Thoracic aorta (tissue), 2 donors: ENCODE measurements at places on chromosomes 1 and 21.

DNA sequence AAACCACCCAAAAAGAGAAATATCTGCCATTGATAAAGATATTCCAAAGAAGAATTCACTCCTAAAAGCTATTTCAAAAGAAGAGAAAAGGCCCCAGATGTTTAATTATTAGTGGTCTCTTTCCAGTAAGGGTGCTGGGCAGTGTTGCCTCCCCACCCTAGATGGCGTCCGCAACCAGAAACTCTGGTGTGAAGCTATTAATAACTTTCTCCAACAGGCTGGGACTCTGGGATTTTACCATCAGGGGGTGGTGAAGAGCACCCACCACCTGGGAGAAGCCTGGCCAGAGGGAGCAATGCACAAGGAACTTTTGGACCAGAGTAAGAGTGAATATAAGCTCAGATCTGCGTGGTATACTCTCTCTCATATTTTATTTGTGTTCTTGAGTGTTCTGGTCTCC lies 115.4 kb upstream of the TIAM1 start:
- no peak for DNase-seq
- no peaks in the 10 kb centered on the region for H3K27me3 ChIP-seq
- no peak overlapping the region for H3K4me3 ChIP-seq
- no peaks in the 10 kb centered on the region for H3K4me1 ChIP-seq
- no peaks in the 10 kb centered on the region for H3K36me3 ChIP-seq
- H3K27ac ChIP-seq, result no peak overlapping the region

GRCh38 chr1:8878448-8878697 lies at the start of gene ENO1:
Gene ENO1 (minus strand): TSS chr1:8878686. CDS start chr1:8874908, 3,778 bp downstream.
- peaks cover 43% of the 10 kb centered on the region for H3K4me1 ChIP-seq
- no peak for DNase-seq
- H3K4me3 ChIP-seq, result peak within 1 kb of the TSS; percentile 97
- H3K27ac ChIP-seq, result peak within 1 kb of the TSS; percentile 99
- peaks cover 5% of the 10 kb centered on the region for H3K36me3 ChIP-seq
- no peaks in the 10 kb centered on the region for H3K27me3 ChIP-seq

DNA sequence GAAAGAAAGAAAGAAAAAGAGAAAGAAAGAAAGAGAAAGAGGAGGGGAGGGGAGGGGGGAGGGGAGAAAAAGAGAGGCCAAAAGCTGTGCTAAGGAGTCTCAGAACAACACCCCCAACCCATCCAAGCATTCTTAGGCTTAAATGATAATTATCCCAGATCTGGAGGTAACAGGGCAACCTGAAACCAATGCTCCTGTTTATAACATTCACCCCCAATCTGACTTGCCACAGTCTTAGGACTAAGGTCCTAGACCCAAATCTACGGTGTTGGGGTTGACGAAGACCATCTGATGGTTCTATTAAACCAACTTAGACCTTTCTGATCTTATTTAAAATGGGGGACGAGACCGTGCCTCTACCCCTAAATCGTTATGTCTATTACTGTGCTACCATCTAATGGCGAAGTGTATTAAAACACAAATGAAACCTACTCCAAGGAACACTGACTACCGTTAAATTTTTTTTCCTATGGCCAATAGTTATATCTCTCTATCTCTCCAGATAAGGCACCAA lies 119.3 kb upstream of the CDC42BPA start:
- H3K4me3 ChIP-seq, result peak overlapping the region; percentile 71
- H3K4me1 ChIP-seq, result peaks cover 17% of the 10 kb centered on the region
- H3K27me3 ChIP-seq, result no peaks in the 10 kb centered on the region

- DNase-seq, result peak; percentile 21
- no peaks in the 10 kb centered on the region for H3K4me1 ChIP-seq
- H3K4me3 ChIP-seq, result no peak overlapping the region
These were observed 45.3 kb upstream of the CTBS start for GRCh38 chr1:84619383-84620102.

DNA sequence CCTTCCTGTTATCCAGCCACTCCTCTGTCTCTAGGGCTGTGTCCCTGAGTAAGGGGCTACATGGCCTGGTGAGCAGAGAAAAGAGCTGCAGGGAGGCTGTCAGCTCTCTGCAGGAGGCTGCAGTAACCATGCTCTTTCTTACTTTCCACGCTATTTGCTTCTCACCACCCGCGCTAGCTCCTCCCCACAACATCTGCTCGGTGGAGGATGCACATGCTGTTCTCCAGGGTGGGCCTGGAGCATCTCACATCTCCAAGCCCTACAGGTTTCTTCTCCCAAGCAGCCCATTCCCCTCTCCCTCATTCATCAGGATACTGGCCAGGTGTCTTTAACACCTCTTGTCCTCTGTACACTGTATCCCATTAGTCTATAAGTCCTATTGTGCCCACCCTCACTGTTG lies 103.8 kb downstream of the IER5 start:
- H3K4me1 ChIP-seq, result peaks cover 4% of the 10 kb centered on the region
- no peaks in the 10 kb centered on the region for H3K27me3 ChIP-seq
- H3K4me3 ChIP-seq, result no peak overlapping the region
- DNase-seq, result no peak
- no peaks in the 10 kb centered on the region for H3K36me3 ChIP-seq
- no peak overlapping the region for H3K27ac ChIP-seq

DNA sequence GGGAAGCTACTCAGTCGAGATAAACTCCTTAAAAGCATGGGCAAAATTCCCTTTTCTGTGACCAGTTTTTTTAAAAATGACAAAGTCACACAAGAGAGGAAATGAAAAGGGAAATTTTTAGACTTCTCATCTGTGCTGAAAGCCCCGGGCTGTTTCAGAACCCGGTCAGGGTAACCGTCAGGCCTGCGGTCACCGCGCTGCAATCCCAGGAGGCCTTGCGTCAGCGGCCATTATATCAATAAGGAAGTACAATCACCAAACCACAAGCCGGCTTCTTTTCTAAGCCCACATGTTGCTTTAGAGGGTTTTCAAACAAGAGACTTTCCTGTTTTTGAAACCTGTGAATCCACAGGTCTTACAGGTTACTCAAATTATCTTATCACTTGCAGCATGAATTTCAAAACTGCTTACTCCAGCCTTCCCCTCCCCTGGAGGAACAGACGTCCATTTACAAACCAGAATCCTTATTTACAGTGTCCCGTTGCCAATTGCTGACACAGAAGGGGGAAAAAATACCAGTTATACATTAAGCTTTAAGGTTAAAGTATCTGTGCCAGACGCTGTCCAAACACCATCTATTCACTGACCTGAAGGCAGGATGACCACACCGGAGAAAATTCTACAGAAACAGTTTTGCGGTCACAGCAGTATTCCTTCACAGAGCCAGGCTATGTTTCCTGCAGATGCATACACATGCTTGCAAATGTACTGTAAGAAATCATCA lies 165.3 kb downstream of the TOMM20 start:
- H3K4me3 ChIP-seq, result peak overlapping the region; percentile 47
- H3K36me3 ChIP-seq, result no peaks in the 10 kb centered on the region
- H3K27me3 ChIP-seq, result no peaks in the 10 kb centered on the region

- no peak for DNase-seq
- peaks cover 62% of the 10 kb centered on the region for H3K4me1 ChIP-seq
- H3K4me3 ChIP-seq, result no peak overlapping the region
- H3K36me3 ChIP-seq, result no peaks in the 10 kb centered on the region
- H3K27ac ChIP-seq, result peak overlapping the region; percentile 17
These were observed 29.3 kb upstream of the MAN1C1 start for GRCh38 chr1:25587290-25587689.

GRCh38 chr21:33312121-33312520 lies 12.6 kb upstream of the IFNAR1 start:
- no peak overlapping the region for H3K27ac ChIP-seq
- no peak overlapping the region for H3K4me3 ChIP-seq
- no peaks in the 10 kb centered on the region for H3K27me3 ChIP-seq
- no peak for DNase-seq
- H3K4me1 ChIP-seq, result no peaks in the 10 kb centered on the region
- H3K36me3 ChIP-seq, result no peaks in the 10 kb centered on the region

GRCh38 chr1:32249831-32250525 lies 1.1 kb upstream of the LCK start:
- H3K36me3 ChIP-seq, result no peaks in the 10 kb centered on the region
- H3K27ac ChIP-seq, result no peak overlapping the region
- H3K4me1 ChIP-seq, result peaks cover 6% of the 10 kb centered on the region

DNA sequence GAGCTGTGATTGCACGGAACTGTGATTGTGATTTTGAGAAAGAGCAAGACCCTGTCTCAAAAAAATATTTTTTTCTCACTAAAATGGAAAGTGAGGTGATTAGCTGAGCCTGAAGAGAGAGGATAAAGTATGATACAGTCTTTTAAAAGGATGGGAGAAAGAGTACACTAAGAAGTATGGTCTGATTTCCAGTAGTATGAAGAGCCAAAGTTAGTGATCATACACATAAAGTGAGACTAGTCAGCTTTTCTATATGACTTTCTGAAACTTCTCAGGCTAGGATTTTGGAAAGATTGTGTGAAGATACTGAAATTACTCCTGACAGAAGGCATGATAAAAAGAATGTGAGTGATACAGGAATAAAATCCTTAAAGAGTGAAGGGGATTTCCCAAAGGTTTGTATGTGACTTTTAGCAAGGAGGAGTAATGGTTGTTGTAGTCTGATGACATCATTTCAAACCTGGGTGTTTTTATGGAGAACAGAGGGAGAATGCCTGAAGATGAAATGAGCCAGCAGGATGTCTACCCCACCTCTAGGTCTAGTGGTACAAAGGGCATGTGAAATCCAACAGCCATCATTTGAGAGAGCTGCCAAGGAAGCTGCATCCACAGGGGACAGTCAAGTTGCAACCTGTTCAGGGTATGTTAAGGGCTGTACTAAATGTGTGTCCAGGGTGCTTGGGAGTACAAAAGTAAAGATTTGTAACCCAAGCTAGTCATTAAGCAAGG lies 157.7 kb downstream of the PIK3R3 start:
- DNase-seq, result no peak
- H3K4me1 ChIP-seq, result no peaks in the 10 kb centered on the region
- H3K27ac ChIP-seq, result no peak overlapping the region
- no peaks in the 10 kb centered on the region for H3K27me3 ChIP-seq
- peaks cover 3% of the 10 kb centered on the region for H3K36me3 ChIP-seq

- H3K4me3 ChIP-seq, result no peak overlapping the region
- no peaks in the 10 kb centered on the region for H3K4me1 ChIP-seq
- H3K36me3 ChIP-seq, result no peaks in the 10 kb centered on the region
- no peak overlapping the region for H3K27ac ChIP-seq
These were observed 42.2 kb upstream of the TNFSF4 start for GRCh38 chr1:173249349-173249748.

- H3K4me1 ChIP-seq, result peaks cover 44% of the 10 kb centered on the region
- H3K36me3 ChIP-seq, result no peaks in the 10 kb centered on the region
- H3K4me3 ChIP-seq, result peak overlapping the region; percentile 34
- DNase-seq, result no peak
- H3K27me3 ChIP-seq, result no peaks in the 10 kb centered on the region
These were observed 30.1 kb downstream of the SGIP1 start for GRCh38 chr1:66563941-66564630.

DNA sequence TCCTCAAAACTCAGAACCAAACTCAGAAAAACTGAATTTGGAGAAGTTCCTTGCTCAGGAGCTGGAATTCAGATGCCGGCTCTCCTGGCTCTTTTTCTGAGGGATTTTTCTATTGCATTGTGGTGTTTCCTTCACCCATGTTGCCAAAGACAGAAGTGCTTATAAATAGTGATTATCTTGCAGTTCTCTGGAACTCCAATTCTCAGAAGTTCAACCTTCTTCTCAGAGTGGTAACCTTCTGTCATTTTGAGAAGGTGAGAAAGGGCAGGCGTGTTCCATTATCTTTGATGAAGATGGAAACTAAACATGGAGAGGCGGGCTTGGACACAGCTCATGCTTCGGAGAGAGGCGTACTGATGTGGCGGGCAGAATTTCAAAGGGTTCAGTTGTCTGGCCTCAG lies 12.4 kb upstream of the ETV3 start:
- no peaks in the 10 kb centered on the region for H3K36me3 ChIP-seq
- no peak overlapping the region for H3K4me3 ChIP-seq
- no peaks in the 10 kb centered on the region for H3K4me1 ChIP-seq
- H3K27me3 ChIP-seq, result no peaks in the 10 kb centered on the region
- no peak for DNase-seq

- H3K27me3 ChIP-seq, result no peaks in the 10 kb centered on the region
- H3K4me3 ChIP-seq, result no peak overlapping the region
- no peaks in the 10 kb centered on the region for H3K36me3 ChIP-seq
- no peak for DNase-seq
These were observed 8.7 kb downstream of the FGR start for GRCh38 chr1:27626031-27626935.

GRCh38 chr1:197825541-197825940 lies 50.3 kb upstream of the DENND1B start:
- H3K27me3 ChIP-seq, result no peaks in the 10 kb centered on the region
- no peaks in the 10 kb centered on the region for H3K4me1 ChIP-seq
- DNase-seq, result no peak
- H3K36me3 ChIP-seq, result no peaks in the 10 kb centered on the region
- no peak overlapping the region for H3K4me3 ChIP-seq

- H3K27me3 ChIP-seq, result no peaks in the 10 kb centered on the region
- no peak overlapping the region for H3K27ac ChIP-seq
- peaks cover 11% of the 10 kb centered on the region for H3K4me1 ChIP-seq
These were observed 2.6 kb downstream of the IKBKE start for GRCh38 chr1:206472886-206473285.

DNA sequence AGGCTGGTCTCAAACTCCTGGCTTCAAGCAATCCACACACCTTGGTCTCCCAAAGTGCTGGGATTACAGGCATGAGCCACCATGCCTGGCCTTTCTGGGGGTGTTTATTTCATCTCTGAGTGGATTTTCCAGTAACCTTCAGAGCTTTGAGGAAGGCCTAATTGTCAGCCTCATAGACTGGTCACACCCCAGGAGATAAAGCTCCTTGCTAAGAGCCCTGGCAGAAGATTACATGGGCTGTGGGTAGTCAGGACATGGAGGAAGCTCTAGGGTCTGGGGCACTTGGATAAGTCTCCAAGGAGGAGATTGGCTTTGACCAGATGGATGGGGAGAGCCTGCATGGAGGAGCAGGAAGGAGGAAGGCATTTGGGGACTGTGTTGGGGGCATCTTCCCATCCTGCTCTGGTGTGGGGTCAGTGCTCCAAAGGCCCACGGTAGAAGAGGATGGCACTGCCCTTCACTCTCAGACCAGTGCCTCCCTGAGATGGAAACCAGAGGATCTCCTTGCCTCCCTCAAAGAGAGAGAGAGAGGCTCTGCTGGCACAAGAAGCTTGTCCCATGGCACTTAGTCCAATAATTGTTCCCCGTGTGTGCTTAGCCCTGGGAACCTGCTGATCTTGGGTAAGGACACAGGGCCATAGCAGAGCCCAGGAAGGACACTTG lies 14.7 kb upstream of the GSTM4 start:
- H3K27ac ChIP-seq, result no peak overlapping the region
- no peaks in the 10 kb centered on the region for H3K27me3 ChIP-seq
- H3K4me3 ChIP-seq, result no peak overlapping the region
- no peaks in the 10 kb centered on the region for H3K4me1 ChIP-seq
- no peak for DNase-seq
- H3K36me3 ChIP-seq, result no peaks in the 10 kb centered on the region

GRCh38 chr1:161021165-161021969 lies 415 bp upstream of the F11R start:
- no peak for DNase-seq
- peaks cover 5% of the 10 kb centered on the region for H3K4me1 ChIP-seq
- no peaks in the 10 kb centered on the region for H3K27me3 ChIP-seq
